ENCODE measurements at places on chromosomes 3 and 15. TPM values are rescaled to one million over a fixed set of nuclear protein-coding genes. Genes with fewer than 3 reads are reported as not detected.

The C3orf80 gene
- 0.11 TPM for polyA plus RNA-seq

The PP2D1 gene
- polyA plus RNA-seq, result not detected

The RBP2 gene
- polyA plus RNA-seq, result not detected

The TMC3 gene
- not detected for polyA plus RNA-seq

The BMF gene
- polyA plus RNA-seq, result 8.3 TPM

The SKIL gene
- polyA plus RNA-seq, result 9.7 TPM

The CISH gene
- 2.6 TPM for polyA plus RNA-seq

The ZIC4 gene
- 3.4 TPM for polyA plus RNA-seq

The PPP1R14D gene
- not detected for polyA plus RNA-seq
